ENCODE measurements at places on chromosomes 1 and 21.

DNA sequence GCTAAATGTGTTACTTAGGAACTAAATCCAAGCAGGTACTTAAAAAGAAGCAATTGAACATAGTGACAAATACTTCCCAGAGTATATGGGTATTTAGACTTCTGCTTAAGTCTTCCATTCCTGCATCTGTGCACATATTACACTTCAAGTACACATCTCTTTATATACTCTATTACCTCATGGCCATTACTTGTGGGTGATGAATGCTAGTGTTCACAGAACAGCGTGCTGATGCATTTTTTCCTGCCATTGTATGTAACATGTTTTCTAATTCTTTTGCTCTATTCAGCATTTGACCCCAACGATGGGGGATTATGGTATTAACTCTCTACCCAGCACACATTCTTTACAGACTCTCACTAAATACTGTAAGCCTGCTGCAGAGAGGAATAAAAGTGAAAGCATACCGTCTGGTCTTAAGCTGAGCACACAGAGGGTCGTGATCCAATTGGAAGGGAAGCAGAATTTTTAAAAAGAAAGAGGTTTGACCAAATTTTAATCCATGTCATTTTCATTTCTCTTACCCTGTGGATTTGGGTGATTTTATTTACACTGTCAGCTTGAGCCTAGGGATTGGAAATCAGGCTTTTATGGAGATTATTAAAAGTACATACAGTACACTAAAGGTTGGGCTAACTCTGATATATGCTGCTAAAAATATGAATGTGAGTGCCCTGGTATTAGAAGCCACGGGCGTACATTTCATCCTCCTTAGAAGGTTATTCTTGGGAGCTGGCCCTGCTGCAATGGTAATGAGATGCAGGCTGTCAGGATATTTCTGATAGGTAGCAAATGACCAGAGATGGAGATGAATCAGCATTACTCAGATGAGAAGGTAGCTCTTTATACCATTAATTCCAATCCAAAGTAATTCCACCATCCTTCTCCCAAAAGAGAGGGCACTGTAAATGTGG lies 95.5 kb upstream of the PROX1 start:
- no peak for DNase-seq

DNA sequence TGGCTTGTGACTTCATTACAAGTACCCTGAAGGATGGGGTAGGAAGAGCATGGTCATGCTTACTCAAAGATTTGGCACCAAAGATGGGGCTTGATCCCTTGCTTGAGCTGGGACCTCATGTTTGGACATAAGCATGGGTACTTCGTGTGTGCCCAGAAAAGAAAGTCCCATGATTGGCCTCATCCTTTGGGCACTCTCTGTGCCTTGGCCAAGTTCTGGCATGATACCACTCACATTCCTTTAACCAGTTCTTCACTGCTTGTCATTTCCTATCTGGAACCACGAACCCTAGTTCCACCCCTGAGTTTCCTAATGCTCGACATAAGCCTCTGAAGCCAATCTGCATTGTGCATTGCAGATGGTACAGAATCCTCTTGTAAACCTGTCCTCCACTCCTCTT lies 107.0 kb downstream of the NAV1 start:
- DNase-seq = peak; percentile 7

DNA sequence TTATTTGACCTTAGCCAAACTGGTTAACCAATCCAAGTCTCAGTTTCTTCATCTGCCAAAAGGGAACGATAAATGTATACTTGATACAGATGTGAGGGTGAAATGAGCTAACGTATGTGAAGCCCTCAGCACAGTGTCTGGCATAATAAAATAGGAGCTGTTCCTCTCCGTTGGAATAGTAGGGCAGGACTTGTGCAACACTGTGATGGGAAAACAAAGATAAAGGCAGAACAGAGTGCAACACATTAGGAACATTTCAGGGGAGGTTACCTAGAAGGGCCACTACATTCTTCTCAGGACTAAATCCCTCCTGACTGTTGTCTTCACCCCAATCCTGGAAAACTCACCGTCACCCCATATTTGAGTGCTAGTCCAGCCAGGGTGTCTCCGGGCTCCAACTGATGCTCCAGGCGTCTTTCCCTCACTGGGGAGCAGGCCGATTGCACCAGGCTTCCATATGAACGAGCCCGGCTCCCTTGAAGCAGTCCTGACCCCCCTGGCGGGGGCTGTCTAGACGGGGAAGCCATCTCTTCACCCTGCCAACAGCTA lies 896 bp downstream of the LYSMD1 start:
- DNase-seq = no peak

DNA sequence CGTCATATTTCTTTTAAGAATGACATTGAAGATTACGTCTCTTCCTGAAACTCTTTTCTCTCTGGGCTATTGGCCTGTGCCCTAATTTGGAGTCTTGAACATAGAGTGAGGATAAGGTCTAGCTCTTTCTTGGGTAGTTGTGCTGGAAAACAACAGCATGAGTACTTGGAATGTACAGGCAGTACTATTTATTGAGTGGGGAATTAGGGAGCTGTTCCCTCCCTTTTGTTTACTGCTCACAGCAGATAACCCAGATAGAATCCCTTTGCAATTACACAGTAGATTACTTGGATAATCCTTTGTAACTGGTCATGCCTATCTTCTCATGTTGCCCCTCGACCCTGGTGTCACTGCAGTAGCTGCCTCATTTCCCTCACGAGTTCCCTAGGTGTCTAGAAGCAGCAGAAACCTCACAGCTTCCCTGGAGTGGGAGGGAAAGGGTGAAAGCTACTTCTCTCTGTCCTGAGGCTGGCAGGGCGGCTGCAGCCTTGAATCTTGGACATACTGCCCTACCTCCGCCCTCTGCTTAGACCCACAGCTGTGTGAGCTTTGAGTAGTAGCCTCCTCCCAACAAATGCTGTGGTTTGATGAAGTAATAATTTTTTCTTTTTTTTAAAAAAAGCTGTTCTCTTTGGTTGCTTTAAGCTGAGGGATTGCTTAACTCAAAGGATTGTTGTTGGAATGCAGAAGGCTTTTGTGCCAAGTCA lies 70.6 kb downstream of the FGGY start:
- no peak for DNase-seq

GRCh38 chr1:31310198-31310597 lies 13.4 kb downstream of the ZCCHC17 start:
- no peak for DNase-seq

Measured in GDM1 (cell line).